ENCODE measurements at places on chromosomes 16 and 17.

- no peak for DNase-seq
Measured at GRCh38 chr17:67438667-67439066, 61.6 kb downstream of the PITPNC1 start.

DNA sequence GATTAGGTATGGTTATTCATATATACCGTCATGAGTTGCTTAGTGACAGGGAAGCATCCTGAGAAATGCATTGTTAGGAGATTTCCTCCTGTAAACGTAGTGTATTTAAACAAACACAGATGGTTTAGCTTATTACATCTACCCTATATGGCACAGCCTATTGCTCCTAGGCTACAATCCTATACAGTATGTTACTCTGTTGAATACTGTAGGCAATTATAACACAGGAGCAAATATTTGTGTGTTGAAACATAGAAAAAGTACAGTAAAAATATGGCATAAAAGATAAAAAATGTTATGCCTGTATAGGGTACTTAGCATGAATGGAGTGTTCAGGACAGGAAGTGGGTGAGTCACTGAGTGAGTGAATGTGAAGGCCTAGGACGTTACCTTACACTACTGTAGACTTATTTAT lies 157.7 kb downstream of the CDH11 start:
- DNase-seq, result no peak

GRCh38 chr16:19588661-19589060 lies 33.2 kb downstream of the VPS35L start:
- DNase-seq, result no peak

DNA sequence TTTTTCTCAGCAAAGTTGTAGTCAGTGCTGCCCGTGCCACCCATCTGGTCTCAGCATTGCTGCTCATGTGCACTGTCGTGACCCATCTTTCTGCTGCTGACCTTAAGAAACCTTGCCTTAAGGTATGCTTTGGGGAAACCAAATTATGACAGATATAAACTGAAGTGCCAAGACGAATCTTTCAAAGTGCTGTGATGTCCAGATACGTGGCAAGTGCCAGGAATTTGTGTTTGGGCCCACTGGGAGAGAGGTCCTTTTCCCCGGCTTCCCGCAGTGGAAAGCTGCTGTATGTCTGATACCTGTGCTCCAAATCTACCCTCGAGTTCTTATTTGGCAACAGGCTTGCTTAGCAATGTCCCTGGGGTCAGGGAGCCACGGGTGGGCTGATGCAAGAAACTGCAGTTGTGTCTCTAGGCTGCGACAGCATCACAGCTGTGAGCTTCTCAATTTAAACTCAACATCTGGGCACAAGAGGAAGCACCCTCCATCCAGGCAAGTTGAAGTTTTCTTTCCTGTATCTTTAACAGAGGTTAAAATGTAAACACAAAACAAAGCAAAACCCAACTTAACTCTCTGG lies 30.3 kb upstream of the TOX3 start:
- DNase-seq, result peak; percentile 61

- no peak for DNase-seq
Measured at GRCh38 chr17:41267711-41268110, 2.5 kb downstream of the KRTAP9-6 start.

- no peak for DNase-seq
Measured at GRCh38 chr16:53291757-53292392, 142.4 kb upstream of the RBL2 start.
